ENCODE measurements at places on chromosomes 3 and 15.

DNA sequence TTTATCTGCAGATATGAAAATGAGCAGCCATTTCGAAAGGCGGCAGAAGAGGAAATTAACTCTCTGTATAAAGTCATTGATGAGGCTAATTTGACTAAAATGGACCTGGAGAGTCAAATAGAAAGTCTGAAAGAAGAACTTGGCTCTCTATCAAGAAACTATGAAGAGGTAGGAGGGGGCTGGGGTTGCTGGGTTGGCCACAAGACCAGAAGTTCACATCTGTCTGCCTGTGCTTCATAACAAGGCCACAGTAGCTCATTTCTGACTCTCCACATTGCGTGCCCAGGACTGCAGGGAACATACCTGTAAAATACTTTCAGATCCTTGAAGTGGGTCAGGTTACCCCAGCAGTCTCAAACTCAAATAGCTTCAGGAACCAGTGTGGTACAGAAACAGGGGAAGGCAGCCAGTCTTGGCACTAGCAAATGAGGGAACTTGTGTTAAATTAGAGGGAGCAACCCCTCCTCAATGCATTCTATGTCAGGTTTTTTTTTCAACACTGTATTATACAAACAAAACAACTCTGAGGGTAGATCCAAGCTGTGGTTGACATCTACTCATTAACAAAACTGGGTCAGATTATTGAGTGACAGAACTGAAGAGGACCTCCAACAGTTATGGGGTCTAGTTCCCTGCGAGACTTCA lies 48.7 kb downstream of the BFSP2 start:
- DNase-seq, result no peak

GRCh38 chr3:32922078-32922477 lies 29.4 kb upstream of the CCR4 start:
- no peak for DNase-seq

DNA sequence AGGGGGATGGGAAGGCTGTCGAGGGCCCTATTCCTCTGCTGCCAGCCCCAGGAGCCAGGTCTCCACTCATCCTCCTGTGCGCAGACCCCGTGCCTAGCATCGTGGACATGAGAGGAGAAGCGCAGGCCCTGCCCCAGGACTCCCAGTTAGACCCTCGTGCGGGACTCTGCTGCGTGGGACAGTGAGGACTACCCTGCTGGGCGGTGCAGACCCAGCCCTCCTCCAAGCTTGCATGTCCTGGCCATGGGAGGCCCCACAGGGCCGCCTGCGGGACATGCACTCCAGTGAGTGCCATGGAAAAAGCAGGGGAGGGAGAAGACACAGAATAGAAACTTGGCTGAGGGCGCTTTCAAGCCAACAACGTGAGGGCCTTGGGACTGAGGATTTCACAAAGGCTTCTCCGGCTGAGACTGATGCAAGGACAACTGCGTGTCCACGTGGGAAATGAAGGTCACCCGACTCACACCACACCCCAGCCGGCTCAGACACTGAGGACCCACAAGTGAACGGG lies 62.6 kb upstream of the IQSEC1 start:
- no peak for DNase-seq

DNA sequence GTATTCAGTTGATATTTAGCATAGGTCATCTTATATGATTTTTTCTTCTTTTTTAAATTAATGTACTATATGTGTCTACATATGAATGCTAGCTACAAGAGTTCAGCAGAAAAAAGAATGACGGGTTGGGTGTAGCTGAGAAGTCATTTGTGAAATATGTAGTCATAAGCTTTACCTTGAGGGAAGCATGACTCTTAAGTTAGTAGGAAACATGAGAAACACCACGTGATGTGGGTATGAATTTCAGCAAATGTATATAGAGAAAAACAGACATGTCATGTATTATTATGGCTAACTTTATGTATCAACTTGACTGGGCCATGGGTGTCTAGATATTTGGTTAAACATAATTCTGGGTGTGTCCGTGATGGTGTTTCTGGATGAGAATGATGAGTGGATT lies 125.0 kb downstream of the RAP2B start:
- no peak for DNase-seq

GRCh38 chr3:169764312-169764881 lies 463 bp downstream of the TERC start:
- peak; percentile 55 for DNase-seq

- DNase-seq, result no peak
These were observed 2.3 kb upstream of the HMCES start for GRCh38 chr3:129276385-129276784.

Data from activated CD4-positive, alpha-beta T cell treated with anti-CD3 and anti-CD28 coated beads for 1 hour (primary cell).